ENCODE measurements at places on chromosomes 3 and 15.

- DNase-seq: no peak
Observed at GRCh38 chr15:55322467-55322866, 3.4 kb downstream of the PIGB start.

GRCh38 chr3:11379824-11380701 is 107.9 kb downstream of the ATG7 start:
- no peak for DNase-seq

GRCh38 chr3:107928084-107928445 is 162.8 kb downstream of the CD47 start:
- DNase-seq: peak; percentile 19

- no peak for DNase-seq
Observed at GRCh38 chr3:21893242-21893641, 142.2 kb upstream of the ZNF385D start.

GRCh38 chr3:38609386-38610111 is 39.9 kb downstream of the SCN5A start:
- no peak for DNase-seq

GRCh38 chr3:185290266-185290665 is 36.4 kb upstream of the EHHADH start:
- DNase-seq: no peak

GRCh38 chr15:94626949-94627348 is 395.6 kb downstream of the MCTP2 start:
- DNase-seq: no peak

DNA sequence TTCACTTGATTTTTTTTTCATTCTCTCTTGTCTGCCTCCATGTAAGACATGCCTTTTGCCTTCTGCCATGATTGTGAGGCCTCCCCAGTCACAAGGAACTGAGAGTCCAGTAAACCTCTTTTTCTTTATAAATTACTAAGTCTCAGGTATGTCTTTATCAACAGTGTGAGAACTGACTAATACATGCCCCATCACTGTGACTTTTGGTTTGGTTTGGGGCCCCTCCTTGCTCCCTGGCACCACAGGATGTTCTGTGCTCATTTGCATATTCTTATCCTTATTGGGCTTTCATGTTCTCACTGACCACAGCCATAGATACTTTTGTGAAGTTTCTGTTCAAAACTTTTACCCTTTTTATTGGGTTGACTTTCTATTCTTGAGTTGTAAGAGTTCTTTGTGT is 3.8 kb upstream of the PRR20G start:
- DNase-seq: no peak

GRCh38 chr15:58523634-58524033 is 91.8 kb downstream of the LIPC start:
- no peak for DNase-seq

- DNase-seq: no peak
Observed at GRCh38 chr3:167084545-167084944, 295.6 kb downstream of the ZBBX start.

DNA sequence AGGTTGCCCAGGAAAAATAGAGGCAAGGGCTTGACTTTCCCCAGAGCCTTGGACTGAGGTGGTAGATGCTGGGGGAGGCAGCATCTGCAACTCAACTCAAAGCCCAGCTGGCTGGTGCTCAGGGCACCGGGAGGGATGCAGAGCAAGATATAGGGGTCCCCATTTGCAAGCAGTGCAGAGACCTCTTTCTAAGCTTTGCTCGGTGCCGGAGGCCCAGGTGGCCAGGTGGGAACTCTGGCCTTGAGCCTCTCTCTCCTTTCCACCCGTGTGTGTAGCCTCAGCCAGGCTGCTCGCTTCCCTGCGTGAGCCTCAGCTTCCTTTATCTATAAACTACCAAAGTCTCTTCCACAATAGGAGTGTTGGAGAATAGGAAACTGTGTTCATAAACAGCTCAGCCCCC is 36.5 kb downstream of the SLC6A6 start:
- no peak for DNase-seq

DNA sequence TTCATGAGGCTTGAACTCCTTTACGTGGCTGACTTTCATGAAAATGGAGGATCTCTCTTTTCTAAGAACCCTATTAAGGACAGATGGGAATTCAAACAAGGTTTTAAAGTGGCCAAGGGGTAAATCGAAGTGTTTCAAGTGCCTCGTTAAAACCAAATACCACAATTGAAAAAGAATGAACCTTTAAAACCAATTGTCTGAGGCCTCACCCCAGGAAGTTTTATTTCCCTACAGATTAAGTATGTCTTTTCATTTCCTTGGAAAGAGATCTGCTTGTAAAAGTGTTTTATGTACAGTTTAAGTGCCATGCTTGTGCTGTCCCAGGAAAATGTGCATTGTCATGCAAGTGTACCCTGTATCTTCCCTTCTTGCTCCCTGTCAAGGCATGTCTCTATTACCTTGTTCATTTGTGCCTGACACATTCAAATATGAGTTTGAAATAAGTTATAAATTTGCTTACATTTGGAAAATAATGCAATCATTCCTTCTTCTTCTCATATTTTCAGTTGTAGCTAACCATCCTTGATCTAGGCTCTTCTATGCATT is 138.7 kb downstream of the ZPLD1 start:
- DNase-seq: no peak

DNA sequence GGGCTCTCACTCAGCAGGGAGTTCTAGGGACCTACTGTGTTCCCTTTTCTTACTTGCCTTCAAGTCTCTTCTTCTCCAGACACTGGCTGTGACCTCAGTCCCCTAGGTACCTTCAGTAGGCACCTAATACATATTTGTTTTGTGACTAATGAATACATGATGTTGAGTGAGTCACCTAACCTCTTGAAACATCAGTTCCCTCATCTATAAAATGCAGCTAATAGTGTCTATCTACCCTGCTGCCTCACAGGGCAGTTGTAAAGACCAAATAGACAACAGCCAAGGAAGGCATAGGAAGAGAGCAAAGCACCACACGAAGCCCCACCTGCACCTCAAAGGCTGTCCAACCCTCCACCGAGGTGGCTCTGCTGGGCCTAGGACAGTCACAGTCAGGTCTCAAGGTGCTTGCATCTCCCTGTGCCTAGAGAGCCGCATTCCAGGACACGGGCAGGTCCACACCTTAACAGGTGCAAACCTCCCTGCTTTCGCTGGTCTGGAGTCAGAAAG is 29.1 kb downstream of the DAPK2 start:
- no peak for DNase-seq

DNA sequence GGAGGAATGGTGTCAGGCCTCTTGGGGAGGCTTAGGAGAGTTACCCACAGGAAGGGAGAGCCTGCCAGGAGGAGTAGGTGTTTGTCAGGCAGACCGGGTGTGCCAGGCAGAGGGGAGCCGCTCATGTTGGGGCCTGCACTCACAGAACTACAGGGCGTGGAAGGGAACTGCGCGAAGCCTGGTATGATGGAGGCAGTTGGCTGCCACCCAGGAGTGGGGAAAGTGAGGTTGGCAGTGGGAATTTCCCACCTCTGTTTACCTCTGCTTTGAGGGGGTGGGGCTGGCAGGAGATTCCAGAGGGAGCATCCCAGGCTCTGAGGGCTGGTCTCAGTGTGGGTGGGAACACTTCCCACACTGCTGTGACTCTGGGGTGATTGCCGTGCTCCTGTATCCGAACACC is 99.9 kb downstream of the SLCO3A1 start:
- no peak for DNase-seq

DNA sequence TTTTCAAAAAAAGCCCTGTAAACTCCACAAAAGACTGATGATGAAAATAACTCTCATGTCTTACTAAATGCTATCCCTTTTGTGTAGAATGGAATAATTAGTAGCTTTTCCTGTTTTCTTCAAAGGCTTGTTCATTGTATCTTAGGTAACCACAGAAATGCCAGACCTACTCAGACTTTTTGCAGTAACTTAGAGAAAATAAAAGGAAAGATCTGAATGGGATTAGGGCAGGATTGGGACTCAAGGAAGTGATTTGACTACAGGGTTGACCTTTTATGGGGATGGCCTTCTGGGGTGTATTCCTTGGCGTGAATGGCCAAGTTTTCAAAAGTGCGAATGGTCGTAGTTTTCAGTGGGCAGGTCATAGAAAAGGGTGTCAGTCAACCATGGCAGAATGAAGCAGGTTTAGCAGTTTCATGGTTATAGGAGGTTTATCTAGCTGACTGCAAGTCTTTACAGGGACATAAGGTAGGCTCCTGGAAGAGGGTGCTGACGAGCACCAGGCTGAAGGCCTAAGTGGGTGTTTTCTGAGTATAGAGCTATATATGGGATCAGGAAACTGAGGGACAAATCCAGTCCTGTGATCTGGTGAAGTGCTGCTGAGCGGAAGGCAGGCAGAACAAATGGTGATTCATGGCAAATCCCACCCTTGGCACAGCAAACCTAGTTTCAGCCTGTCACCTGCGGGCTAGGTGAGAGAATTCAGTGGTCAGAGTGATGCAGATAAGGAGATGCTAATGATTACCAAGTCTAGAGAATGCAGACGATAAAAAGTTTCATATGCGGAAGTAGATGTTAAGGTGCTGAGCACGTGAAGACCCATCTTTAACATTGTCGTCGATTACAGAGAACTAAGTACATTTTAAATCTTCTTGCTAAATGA is 46.4 kb downstream of the IL1RAP start:
- DNase-seq: no peak

DNA sequence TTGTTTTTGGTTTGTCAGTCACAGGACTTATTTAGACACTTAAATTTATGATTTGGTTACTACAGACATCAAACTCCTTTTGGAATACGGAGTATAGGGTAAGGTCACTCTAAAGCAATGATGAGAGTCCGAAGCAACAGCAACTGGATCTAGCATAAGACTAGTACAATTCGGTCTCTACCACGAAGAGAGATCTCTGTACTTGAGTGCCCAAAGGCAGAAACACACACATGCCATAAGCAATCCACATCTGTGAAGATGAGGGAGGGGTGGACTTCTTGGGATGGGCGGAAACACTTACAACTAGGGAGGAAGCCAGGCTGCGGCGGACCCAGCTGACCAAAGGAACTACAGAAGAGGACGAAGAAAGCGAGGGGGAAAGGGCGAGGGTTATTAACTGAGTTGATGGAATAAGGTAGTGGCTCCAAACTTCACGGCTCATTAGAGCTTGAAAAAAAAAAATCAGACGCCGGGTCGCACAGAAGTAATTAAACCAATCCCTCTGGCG is 595 bp downstream of the DPH6 start:
- peak; percentile 53 for DNase-seq

DNA sequence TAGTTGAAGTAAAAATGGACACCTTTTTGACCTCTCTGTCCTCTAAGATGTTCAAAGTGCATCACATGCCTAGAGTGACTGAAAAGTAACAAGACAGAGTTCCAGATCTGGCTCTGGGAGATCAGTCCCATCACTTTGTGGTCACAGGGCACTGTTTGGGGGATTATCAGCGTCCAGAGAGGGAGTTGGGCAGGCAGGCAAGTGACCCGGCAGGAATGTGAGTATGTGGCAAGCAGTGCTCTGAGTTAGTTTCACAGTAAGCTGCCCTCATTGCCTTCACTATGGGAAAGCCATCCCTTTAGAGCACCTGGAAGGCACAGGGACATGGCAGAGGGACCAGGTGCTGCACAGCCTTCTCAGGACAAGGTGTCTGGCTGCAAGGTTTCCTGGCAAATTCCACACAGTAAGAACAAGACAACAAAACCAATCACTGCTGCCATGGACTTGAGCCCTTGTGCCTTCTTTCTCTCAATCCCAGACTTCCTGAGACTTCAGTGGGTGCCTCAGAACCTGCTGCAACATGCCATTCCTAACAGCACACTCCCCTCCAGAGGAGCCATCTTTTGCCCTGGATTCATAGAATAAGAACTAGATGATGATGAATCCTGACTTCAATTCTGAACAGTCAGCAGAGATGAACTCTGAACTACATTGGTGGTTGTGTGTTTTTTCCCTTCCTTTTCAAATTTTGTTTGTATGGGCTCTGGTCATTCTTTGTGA is 55.2 kb downstream of the TIPARP start:
- no peak for DNase-seq

DNA sequence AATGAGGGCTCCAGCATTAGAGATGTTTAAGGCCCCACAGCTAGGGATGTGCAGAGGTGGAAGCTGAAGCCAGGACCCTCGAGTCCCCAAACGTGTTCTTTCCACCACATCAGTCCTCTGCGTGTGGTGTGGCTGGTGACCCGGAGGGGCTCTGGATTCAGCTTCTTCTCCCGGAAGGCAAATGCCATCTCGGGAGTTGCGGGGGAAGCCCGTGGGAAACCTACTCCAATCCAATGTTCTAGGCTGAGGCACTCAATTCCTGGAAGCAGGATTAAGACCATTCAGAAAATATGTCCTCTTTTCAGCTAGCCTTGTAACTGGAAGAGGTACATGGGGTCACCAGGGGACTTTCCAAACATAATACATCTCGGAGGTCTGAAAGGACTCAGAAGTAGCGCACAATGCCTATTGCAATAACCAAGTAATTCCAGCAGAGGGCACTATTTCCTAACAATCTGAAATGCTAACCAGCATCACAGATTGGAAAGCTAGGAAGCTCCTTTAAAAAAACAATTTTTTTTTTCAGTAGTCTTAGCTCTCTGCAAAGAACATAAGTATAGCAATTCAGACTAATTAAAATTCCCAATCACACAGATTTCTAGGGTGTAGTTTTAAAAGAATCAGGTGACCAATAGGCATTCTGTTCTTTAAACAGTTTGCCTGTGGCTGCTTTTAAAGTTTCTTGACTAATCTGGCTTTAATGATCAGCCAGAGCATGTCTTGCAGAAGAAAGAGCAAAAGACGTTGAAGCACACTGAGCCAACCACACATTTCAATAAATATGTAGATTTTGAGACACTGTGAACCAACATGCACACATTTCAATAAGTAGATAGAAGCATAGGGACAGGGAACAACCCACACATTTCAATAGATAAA is 36.1 kb downstream of the BNC1 start:
- DNase-seq: peak; percentile 36

GRCh38 chr15:41876689-41877088 is 17.2 kb downstream of the SPTBN5 start:
- DNase-seq: no peak

GRCh38 chr15:74258456-74259291 is 22.5 kb downstream of the CCDC33 start:
- no peak for DNase-seq

- DNase-seq: no peak
Observed at GRCh38 chr15:60399246-60399915, 1.6 kb upstream of the ANXA2 start.

- no peak for DNase-seq
Observed at GRCh38 chr15:60994963-60995475, 234.1 kb downstream of the RORA start.

- DNase-seq: no peak
Observed at GRCh38 chr3:142287866-142288638, 62.7 kb upstream of the GK5 start.

- DNase-seq: no peak
Observed at GRCh38 chr15:57685306-57686095, 21.0 kb upstream of the POLR2M start.

- DNase-seq: peak; percentile 95
Observed at GRCh38 chr15:28955993-28956421, 70.2 kb downstream of the APBA2 start.

- DNase-seq: peak; percentile 43
Observed at GRCh38 chr3:33392703-33393125, 47.5 kb downstream of the UBP1 start.

GRCh38 chr15:75836959-75837334 is 6.3 kb upstream of the UBE2Q2 start:
- peak; percentile 55 for DNase-seq

Measured in H4 (cell line).